ENCODE measurements at places on chromosomes 2 and 18.

- DNase-seq = no peak
Measured at GRCh38 chr18:75530566-75531211, 103.2 kb upstream of the SMIM21 start.

DNA sequence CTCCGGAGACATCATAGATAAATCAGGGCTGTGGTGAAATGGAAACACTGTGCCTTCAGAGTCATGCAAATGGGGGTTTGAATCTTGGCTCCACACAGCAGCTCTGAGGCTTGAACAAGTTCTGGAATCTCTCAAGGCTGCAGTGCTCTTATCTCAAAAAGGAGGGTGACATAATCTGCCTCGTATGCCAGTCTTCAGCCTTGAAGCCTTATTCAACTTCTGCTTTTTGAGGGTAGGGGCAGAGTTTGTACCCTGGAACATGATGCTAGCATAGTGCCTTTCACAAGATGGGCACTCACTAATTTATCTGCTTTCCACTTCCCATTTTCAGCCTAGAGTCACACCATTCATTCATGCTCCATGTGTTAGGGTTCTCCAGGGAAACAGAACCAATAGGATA lies 42.3 kb downstream of the GATA6 start:
- no peak for DNase-seq

DNA sequence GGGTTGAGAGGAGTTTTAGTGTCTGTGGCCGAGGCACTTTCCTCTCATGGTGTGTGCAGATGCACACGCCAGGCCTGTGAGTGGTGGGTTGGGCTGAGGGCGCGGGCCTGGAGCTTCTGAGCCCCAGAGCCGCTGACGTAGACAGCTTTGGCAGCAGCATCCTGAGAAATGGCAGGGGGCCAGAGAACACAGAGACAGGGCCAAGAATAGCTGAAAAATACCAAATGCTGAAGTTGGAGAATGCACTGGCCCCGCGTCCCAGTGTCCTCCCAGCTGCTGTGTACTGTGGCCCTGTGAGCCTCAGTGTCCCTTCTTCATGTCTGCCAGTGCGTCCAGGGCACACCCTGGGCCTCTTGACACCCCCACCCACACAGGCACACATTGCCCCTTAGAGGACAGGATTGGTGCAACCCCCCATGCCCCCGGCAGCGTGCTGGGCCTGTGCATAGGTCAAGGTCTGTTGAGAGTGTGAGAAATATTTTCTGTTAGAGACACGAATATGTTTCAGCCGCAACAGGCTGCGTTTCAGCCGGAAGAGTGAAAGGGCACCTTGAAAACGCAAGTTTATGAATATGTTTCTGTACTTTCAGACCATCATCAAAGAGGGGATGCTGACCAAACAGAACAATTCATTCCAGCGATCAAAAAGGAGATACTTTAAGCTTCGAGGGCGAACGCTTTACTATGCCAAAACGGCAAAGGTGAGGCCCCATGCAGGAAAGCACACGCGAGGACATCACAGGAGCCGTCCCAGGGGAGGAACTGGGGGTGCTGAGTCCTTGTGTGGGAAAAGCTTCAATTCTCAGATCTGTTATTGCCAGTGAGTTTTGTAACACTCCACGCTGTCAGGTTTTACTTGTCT lies 33.6 kb downstream of the DGKD start:
- no peak for DNase-seq

GRCh38 chr18:62839874-62840713 lies 124.8 kb downstream of the PHLPP1 start:
- no peak for DNase-seq

GRCh38 chr2:226703514-226703913 lies 96.1 kb downstream of the IRS1 start:
- DNase-seq = no peak

DNA sequence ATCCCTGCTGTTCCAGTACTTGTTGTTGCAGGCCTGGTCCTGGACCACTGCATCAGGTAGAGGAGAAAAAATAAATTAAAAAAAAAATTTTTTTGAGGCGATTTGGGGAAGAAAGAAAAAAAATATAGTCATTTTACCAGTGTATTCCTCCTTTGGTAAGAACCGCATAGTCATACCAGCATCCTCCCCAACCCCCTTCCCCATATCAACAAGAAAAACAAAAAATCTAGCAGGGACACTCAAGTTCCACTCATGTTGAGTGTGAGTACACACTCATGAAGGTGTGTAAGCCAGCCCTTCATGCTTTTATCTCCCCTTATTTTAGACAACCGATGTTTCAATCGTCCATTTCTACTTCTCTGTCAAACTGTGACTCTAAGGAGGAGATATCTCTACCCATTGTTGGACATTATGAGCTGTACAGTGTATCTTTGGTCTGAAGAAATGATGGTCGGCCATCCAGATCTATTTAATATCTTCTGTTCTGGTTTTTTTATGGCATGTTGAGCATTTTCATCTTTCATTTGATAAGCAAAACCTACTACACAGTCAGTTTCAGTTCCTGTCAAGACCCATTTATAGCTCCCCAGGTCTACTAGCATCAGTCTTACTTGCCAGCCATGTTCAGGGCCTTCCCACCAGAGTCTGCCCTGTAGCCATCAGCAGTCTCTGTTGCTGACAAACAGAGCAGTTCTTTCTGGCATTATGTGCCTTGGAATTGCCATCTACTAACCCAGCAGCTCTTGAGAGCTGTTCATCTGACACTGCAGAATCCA lies 20.0 kb downstream of the ELP2 start:
- no peak for DNase-seq

- no peak for DNase-seq
Measured at GRCh38 chr2:20511130-20511529, 64.3 kb downstream of the RHOB start.

DNA sequence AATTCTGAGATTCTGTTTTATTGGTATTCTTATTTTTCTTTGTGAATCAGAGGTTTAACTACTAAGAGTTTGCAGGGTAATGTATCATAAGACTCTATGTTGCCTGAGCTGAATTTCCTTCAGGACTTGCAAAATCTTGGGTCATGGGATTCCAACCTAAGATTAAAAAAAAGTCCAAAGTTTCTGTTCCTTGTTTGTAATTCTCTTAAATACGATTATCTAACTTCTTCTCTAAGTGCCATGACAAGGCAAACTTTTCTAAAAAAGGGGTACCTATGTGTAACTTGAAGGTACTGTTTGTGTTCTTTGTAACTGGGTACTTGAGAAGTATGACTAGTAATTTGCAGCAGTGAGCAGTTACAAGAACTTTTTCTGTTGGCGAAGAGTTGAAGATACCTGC lies 181.3 kb upstream of the ZEB2 start:
- no peak for DNase-seq

DNA sequence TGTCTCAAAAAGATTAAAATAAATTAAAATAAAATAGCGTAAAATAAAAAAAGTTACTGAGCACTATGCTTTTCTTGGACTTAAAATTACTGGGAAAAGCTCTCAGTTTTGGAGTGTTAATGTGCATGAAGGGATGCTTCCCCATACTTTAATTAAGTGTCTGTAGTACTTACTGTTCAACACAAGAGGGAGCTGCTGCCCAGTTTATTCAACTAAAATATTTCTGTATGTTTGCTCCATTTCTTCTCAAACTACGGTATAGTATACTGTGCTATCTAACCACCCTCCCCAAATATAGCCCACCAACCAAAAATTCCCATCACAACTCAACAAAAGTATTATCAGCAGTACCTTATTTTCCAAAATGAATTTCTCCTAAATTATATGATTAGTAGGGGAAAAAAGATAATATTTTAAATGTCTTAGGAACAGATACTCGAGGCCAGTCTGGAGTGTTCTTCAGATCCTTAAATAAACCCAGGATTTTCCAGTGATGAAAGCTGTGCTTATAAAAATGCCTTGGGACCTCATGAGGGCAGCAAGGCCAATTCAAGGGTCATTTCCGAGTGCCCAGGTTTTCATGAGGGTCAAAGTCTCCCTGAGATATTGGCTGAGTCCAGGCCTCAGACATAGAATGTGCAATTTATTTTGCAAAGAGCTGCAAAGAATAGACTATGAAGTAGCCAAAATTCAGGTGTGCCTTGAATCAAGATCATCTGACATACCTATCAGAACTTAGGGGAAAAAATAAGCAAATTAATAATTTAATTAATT lies 64.1 kb downstream of the CHRNA1 start:
- DNase-seq = no peak

- DNase-seq = no peak
Measured at GRCh38 chr18:77111951-77112746, 20.4 kb downstream of the MBP start.

GRCh38 chr2:74138600-74139323 lies 8.9 kb downstream of the BOLA3 start:
- DNase-seq = no peak

GRCh38 chr18:44759925-44760342 lies 79.2 kb downstream of the SETBP1 start:
- no peak for DNase-seq

DNA sequence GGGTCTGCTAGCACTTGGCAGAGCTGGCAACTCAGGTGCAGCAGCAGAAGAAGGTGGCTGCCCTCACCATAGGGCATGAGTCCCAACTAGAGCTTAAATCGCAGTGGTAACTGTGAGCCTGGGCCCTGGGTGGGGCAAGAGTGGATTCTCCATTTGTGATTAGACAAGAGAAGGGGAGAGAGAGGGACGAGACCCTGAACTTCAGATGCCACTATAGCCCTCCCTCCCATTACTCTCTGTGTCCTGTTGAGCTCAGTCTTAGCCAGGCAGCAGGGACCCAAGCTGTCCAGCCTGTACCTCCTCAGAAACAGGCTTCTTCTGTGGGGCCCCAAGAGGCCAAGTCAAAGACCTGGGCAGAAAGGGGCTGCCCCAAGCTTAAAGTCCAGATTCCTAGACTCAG lies 69.7 kb upstream of the B3GNT7 start:
- no peak for DNase-seq

- no peak for DNase-seq
Measured at GRCh38 chr2:216678813-216679657, 16.3 kb downstream of the IGFBP5 start.

DNA sequence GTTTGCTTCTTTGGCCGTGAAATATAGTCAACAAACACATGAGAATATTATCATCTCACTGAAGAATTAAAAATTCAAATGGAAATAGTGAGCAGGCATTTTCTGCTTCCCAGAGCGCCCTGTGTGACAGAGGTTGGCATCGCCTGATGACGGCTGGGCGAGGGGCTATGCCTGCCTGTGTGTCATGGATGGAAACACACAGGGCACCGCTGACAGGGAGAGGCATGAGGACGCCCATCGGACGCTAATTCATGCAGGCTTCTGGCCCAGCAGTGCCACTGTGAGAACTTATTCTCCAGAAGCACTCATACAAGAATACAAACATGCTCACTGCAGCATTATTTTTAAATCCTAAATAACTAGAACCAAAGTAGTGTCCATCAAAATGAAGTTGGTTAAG lies 61.4 kb upstream of the OTOS start:
- DNase-seq = no peak

DNA sequence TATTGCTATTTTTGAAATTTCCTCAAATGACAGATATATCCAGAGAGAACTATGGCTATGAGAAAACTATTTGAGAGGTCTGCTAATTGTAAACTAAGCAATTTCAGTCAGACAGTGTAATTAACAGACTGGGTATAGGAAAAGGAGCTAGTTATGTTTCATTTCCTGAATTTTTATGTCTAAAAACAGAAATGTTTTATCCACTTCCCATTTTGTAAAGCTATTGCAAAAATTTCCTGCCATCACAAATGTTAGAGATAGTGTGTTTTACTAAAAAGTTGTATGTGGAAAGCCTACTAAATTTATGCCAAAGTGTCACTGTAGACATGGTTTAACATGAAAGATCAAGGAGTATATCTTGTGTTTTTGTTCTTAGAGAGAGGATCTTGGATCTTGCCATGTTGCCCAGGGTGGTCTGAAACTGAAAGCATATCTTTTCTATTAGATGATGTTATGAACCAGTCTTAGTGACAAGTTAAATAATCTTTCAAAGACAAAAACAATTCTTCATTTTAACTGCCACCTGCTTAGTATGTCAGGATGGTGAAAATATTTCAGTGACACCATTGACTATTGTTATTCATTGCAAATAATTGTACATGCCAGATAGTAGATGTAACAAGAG lies 40.5 kb upstream of the ITPRID2 start:
- no peak for DNase-seq

GRCh38 chr2:108575132-108575966 lies 41.1 kb downstream of the LIMS1 start:
- DNase-seq = no peak

GRCh38 chr2:162301151-162301804 lies 17.2 kb downstream of the IFIH1 start:
- DNase-seq = no peak

DNA sequence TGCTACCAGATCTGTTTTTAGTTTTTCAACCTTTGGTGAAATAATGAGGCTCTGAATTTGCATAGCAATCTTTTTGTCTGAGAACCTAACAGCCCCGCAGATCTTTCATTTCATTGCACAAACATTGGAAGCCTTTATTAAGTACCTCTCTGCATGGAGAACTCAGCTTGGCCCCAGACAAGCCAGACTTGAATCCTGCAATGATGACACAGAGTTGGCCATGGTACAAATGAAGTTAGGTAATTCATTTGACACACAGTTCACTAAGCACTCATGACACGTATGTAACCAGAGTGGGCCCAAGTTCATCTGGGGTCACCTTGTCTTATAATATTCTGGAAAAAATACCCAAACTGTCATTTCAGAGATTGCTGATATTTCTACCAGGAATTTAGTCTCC lies 439.1 kb upstream of the ID2 start:
- DNase-seq = no peak

DNA sequence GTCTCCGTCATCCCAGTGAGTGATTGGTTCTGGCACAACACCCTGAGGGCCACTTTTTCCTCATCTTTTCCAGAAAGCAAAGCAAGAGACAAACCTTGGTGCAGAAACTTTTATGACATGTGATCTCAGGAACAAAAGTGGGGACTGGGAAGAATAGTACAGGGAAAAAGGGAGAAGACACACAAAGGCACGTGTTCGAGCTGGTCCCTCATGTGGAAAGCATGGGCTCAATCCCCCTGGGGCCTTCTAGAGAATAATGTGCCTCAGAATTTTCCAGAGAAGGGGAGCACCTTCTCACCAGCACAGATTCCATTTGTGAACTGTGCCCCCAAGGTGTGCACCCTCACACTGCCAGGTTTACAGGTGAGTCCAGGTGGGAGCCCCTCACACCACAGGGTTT lies 312.6 kb downstream of the FBXO15 start:
- no peak for DNase-seq

GRCh38 chr2:137888845-137889244 lies 75.4 kb upstream of the HNMT start:
- no peak for DNase-seq

DNA sequence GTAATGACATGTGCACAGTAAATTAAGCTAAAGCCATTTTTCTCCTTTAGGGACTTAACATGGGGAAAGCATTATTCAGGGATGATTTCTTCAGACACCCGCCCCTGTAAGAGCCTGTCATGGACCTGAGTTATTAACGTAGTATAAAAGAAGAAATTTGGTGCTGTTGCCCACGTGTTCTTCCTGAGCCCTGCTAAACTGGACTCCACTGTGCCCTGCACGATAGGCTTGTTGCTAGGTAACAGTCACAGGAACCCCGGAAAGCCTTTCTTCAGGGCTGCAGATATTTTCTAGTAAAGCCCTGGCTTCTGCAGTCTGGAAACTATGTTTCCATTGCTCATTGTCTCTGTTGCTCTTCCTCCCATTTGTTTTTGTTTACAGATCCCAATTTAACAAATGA lies 157.9 kb downstream of the LRRC30 start:
- DNase-seq = no peak
